ENCODE measurements at places on chromosomes 1 and 21. TPM values are rescaled to one million over a fixed set of nuclear protein-coding genes. Genes with fewer than 3 reads are reported as not detected.
A peak's percentile ranks its signal among the peaks of the same experiment; 100 is the strongest.

Gene DDAH1
- polyA plus RNA-seq, result 164 TPM

Gene ZYG11A
- 0.73 TPM for polyA plus RNA-seq

Gene OR2L13
- polyA plus RNA-seq, result not detected

- no peak for DNase-seq
Measured at GRCh38 chr1:192545896-192546521, 29.6 kb upstream of the RGS1 start.

GRCh38 chr1:158354255-158354654 is 561 bp downstream of the CD1E start:
- no peak for DNase-seq

GRCh38 chr1:92481971-92482664 is 4.6 kb downstream of the GFI1 start:
- DNase-seq, result no peak

DNA sequence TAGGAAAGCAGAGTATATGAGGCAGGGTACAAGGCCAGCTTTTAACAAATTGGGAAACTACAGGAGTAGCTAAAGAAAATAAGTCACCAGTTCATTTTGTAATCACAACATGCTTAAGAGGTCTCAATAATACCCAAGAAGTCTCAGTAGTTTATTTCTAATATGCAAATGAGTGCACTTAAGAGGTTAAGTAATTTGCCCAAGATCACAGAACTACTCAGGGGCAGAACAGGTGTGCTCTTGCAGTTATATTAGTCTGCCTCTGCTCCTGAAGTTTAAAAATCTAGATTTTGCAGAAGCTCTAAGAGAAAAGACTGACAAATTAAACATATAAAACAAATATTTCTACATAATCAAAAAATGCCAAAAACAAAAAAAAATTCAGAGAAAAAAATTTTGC is 6.9 kb downstream of the EPS15 start:
- no peak for DNase-seq

DNA sequence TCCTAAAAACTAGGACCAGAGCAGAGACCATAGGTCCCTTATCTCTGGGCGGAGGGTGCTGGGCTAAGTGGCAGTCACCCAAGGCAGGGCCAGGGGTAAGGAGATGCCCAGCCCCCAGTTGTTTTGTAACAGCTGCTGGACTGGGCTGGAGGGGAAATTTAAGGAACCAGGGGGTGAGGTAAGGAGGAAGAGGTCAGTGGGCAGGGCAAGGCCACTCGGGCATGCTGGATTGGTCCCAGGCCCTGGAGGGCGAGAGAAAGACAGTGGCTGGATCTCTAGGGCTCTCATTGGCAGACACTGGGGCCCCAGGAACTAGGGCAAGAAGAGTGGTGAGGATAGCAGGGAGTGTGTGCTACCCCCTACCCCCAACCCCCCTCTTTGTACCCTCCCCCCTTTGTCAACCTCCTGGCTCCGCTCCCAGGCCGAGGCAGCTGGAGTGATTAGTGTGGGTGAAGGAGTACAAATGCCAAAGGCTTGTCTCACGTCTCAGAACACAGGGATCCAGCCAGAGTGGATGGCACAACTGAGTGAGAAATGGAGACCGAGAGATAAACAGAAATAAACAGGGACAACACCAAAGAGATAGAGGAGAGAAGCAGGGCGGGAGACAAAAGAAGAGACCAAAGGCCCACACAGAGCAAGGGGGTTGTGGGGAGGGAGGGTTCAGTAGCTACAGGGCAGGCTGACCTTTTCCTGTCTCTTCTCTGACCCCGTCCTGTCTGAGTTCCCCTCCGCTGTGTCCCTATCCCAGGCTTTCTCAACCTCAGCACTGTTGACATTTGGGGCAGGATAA is 20.5 kb upstream of the THRAP3 start:
- peak; percentile 79 for DNase-seq

DNA sequence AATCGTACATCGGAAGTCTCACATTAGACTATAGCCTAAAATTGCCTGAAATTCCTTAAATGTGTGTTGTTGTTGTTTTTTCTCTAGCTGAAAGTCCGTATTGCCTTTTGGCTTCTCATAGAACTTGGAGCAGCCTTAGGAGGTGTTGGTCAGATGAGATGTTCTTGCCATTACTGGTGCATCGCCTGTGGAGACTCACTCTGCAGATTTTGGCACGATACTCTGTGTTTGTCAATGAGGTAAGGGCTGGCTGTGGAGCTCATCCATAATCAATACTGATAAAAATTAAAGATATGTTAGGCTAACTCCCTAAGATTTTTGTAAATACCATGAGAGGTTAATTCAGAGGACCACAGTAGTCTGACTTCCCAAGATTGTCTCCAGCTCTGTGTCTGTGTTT is 28.9 kb downstream of the AGT start:
- no peak for DNase-seq

Data from fibroblast of lung (primary cell).